ENCODE measurements at places on chromosomes 13 and 19.
A peak's percentile ranks its signal among the peaks of the same experiment; 100 is the strongest.

DNA sequence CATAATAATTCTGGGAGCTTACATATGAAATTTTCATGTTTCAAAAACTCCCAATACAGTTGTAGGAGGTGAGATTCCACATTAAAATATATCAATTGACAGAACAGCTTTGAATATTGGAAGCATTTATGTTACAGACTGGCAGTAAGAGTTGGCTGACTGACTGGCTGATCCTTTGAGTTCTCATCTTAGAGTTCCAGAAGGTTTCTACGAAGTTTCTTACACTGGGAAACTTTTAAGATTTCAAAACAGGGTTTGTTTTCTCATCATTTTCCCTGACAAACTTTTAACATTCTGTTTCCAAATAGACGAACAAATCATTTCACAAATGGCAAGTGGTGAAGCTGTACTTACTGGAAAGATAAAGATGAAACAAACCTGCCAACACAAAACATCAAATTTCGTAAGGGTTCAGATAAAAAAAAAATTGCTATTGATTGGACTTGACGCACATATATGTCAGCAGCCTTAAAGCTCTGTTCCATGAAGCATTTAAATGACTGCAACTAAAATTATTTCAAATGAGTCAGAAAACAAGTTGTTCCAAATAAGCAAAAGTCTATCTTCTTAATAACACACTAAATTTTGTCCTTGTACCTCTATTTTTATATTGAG, 243.5 kb downstream of the SUCLA2 start:
- no peak for DNase-seq

DNA sequence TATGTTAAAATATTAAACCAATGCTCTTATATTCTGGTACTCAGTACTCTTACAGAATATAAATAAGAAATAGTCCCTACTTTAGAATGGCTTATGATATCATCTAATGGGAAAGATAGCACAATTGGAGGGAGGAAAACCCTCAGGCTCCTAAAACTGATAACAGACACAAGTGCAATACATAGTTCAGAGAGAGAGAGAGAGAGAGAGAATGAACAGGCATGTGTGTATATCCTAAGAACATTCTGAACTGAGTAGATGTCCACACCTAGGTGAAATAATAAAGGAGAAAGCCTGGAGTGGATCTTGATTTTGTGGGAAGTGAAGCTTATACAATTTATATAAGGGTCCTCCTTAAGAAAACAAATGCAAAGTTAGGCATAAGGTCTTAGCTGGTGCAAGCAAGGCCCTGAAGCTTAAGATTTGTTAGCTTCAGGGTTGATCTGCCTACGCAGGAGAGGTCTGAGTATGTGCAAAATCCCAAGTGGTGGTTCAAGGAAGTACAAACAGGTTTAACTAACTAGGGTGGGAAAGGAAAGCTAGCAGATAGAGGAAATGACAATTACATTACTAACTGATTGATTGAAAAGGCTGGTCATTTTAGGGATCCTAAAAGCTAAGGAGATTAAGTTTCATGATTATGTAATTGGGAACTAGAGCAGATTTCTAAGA, 53.3 kb downstream of the SOX21 start:
- DNase-seq = no peak

- DNase-seq = no peak
These were observed 53.9 kb upstream of the FLT1 start for GRCh38 chr13:28548872-28549271.

GRCh38 chr13:85806553-85807175, 7.4 kb upstream of the SLITRK6 start:
- DNase-seq = peak; percentile 58

GRCh38 chr19:42074513-42075363, 1.2 kb upstream of the ZNF574 start:
- DNase-seq = no peak

DNA sequence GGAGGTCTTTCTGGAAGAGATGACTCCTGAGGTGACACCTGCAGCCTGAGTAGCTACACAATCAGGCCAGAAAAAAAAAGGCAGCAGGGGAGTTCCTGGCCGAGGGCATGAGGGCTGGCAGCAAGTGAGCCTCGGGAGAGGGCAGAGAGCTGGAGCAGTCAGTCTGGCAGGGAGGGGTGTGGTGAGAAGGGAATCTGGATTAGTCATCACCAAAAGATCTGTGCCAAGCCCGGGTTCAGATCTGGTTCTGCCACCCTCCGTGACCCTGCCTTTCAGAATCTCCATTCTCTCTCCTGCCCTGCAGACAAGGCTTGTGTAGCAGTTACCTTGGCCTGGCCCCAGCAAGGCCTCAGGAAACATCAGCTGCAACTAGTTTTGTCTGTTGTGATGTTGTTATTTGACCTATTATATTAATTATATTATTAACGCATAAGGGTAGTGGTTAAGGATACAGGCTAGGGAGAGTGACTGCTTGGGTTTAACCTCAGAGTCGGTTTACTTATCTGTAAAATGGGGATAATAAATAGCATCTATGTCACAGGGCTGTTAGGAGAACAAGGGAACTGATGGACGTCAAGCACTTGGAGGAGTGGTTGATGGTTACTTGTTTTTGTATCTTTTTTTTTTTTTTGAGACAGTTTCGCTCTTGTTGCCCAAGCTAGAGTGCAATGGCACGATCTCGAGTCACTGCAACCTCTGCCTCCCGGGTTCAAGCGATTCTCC, 2.7 kb upstream of the CAPNS1 start:
- peak; percentile 90 for DNase-seq

DNA sequence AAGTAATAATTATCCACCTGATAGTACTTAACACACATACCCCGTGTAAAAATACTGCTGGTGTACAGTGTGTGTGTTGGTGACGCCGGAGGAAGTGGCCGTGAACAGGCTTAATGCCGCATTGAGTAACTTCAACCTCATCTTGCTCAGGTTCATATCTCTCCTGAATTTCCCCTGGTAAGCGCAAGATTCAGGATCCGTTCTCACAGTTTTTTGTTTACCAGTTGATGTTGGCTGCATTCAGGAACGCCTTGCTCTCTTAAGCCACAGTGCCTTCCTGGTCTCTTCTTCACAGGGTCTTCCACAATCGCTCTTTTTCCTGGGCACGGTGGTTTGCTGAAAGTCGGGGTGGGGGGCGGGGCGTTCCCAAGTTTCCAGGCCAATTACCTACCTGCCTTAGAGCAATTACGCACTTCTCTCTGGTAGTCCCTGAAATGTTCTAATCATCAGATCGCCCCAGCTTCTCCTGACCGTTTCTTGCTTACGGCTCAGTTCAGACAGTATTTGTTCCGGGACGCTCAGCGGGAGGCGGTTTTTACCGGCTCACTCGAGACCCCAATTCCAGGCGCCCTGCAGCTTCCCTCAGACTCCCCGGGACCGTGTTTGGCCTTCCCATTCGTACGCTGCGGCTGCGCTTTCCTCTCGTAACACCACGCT, 706 bp upstream of the DNAJC3 start:
- no peak for DNase-seq

DNA sequence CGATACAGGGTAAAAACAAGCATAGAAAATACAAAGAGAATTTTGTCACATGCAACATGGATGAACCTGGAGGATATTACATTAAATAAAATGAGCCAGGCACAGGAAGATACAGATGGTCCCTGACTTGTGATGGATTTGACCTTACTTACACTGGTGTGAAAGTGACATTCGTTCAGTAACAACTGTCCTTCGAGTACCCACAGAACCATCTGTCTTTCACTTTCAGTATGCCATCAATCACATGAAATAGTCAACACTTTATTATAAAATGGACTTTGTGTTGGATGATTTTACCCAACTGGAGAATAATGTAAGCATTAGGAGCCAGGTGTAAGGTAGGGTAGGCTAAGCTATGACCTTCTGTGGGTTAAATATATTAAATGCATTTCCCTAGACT, 51.5 kb downstream of the ZNF787 start:
- no peak for DNase-seq

GRCh38 chr13:44667943-44668342, 91.8 kb upstream of the TSC22D1 start:
- peak; percentile 88 for DNase-seq

DNA sequence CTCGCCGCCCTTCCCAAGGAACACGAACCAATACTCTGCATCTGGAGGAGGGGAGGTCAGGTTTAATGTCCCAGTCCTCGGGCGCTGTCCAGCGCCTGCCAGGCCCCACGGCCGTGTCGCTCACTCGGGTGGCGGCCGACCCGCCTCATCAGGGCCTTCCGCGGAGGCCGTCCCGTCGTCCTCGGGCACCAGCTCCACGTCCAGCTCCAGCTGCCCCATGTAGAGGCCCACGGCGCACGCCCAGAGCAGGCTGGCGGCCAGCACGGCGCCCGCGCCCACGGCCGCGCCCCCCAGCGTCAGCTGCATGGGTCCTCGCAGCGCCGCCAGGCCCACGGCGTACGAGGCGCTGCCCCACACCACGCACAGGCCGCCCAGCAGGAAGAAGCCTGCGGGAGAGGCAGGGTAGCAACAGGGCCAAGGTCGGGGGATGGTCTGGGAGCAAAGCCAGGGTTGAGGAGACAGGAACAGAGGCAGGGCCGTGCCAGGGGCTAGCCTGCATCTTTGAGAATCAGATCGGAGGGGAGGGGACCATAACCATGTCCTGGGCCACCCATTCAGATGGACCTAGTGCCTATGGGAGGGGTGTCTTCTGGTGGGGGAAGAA, 2.5 kb downstream of the TMEM160 start:
- DNase-seq = no peak

DNA sequence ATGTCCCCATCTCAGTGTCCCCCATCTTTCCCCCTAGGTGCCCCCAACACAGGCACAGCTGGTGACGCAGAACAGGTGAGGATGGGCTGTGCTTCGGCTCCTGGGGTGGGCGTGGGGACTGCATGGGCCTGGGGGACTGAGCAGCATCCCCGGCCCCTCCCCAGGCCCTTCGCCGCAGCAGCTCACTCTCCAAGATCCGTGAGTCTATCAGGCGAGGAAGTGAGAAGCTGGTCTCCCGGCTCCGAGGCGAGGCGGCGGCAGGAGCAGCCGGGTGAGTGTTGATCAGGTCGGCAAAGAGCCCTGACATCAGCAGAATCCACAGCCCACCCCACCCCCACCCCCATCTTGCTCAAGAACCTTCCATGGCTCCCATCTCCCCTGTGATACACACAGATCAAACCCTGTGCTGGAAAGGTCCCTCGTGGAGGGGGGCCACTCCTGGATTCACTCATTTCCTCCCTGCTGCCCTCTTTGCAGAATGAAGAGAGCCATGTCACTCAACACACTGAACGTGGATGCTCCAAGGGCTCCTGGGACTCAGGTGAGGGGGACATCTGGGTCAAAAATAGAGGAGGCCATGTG, 10.0 kb downstream of the KLC3 start:
- DNase-seq = no peak

GRCh38 chr13:83184150-83184475, 698.2 kb downstream of the SLITRK1 start:
- no peak for DNase-seq
